ENCODE measurements at places on chromosomes 16 and 17.

DNA sequence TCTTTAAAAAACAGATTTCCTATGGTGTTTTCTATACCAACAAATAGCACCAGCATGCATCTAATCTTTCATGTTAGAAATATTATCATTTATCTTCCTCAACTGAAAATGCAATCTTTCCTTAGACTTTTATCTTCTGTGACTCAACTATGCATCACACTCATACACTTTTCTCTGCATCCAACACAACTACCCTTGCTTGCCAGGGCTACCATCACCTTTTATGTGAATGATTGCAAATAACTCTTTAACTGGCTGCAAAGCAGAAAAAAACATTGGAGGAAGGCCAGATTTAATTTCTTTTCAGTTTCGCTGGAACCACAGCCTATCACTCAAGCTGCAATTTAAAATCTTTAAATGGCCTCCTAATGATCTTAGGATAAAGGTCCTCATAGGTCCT is 212.9 kb downstream of the CDH8 start:
- DNase-seq: peak; percentile 25

GRCh38 chr16:66469291-66469946 is 42.3 kb downstream of the BEAN1 start:
- no peak for DNase-seq

DNA sequence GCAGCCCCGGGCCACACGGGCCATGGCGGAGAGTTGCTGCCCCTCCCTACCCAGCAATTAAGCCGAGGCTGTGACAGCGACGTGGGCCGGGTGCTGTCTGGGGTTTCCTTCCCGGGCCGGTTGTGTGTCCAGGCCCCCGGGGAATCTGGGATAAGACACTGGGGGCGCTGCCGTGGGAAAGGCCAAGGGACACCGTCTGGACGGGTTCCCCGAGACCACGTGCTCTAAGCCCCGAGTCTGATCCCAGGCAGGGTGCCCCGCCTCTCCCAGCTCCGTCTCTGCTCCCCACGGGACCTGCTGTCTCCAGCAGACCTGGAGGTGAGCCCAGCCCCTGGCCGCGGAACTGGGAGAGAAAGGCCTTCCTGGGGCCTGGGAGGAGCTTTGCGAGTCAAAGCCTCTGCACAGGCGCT is 92.2 kb downstream of the IRX3 start:
- peak; percentile 23 for DNase-seq

GRCh38 chr17:44307387-44308186 is 814 bp upstream of the RUNDC3A start:
- DNase-seq: peak; percentile 56

- no peak for DNase-seq
These were observed 65.0 kb upstream of the AXIN2 start for GRCh38 chr17:65626451-65626850.

DNA sequence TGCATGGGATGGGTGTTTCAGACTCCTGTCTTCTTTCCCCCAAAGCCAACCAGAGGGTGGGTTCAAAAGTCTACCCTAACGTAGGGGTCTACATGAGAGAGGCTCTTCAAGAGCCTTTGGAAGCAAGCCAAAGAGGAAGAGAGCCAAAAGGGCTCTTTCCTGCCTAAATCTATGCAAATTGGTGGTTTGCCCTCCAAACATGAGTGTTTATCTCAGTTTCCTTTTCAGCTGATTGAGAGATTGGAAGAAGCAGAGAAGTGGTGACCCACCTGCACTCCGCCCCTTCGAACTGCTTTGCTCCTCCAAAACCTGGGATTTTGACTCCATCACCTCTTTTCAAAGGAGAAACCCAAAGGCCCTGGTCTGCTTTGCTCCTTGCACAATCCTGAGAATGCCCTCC is 65.4 kb upstream of the MAF start:
- DNase-seq: no peak

GRCh38 chr17:61496174-61496956 is 44.1 kb downstream of the TBX4 start:
- no peak for DNase-seq

- DNase-seq: no peak
These were observed 818 bp upstream of the CBX8 start for GRCh38 chr17:79797492-79798298.

DNA sequence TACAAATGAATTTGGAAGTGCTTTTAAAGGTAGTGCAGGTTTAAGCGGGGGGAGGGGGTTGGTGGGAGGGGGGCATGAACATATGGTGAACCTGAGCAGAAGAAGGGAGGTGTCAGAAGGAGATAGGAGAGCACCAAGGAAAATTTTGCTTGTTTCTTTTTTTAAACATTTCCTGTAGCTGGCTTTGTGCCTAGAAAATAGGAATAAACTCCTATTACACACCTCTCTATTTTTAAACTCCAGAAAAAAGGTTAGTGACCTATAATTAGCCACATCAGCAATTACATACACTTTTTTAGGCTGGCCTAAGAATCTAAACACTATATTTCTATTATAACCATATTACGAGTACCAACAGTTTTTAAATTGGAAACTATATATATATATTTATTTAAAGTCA is 159.1 kb downstream of the SKAP1 start:
- DNase-seq: no peak

DNA sequence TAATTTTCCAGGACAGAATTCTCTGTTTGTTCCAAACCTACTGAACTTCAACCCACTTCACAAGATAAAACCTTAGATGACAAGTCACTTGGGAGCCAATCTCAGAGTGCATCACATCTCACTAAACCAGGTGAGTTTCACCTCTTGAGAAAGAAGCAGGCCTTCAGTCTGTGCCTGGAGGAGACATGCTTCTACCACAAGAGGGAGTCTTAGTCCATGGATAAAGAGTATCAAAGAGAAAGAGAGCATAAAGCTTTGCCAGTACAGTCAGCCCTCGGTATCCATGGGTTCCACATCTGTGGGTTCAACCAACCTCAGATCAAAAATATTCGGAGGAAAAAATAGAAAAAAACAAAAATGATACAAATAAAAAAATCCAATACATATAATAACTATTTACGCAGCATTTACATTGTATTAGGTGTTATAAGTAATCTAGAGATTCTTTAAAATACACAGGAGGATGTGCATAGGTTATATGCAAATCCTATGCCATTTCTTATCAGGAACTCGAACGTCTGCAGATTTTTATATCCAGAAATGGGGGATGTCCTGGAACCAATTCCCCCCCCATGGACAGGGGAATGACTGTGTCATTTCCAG is 37.7 kb downstream of the DUSP14 start:
- peak; percentile 69 for DNase-seq

GRCh38 chr17:68377771-68378267 is 79.5 kb downstream of the WIPI1 start:
- DNase-seq: no peak

GRCh38 chr17:64323774-64324173 is 60.7 kb upstream of the TEX2 start:
- no peak for DNase-seq

DNA sequence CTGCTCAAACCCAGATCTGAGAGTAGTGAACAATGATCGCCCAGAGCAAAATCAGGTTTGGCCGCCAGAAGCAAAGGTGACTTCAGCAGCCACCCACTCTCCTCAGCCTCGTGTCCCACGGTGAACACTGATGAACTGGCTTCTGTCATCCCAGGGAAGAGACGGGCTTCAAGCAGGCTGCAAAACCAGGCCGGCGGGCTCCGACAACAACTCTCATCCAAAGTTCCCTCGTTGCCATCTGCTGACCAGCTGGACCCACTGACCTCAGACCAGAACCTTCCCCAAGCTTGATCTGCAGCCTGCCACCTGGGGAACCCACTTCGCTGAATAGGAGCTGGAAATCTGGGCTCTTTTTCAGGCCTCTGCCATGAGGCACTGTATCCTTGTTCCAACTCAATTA is 69.6 kb upstream of the MRTFB start:
- no peak for DNase-seq

- DNase-seq: no peak
These were observed 26.3 kb downstream of the TANGO6 start for GRCh38 chr16:68869492-68870088.

DNA sequence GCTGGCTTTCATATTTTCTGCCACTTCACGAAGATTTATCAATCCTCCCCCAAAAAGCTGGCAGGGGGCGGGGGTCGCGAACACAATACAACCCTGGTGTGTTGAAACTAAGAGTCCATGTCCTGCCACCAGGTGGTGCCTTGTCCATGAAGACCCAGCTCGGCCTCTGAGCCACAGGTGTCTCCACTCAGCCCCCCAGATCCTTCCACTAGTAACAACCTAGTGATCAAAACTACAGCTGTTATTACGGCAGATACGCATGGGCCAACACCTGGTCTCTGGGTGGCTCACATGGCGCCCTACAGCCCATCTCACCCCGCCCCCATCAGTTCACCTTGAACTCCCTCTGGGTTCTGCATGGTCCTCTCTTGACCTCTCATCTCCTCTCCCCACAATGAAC is 27.7 kb downstream of the USP7 start:
- no peak for DNase-seq

DNA sequence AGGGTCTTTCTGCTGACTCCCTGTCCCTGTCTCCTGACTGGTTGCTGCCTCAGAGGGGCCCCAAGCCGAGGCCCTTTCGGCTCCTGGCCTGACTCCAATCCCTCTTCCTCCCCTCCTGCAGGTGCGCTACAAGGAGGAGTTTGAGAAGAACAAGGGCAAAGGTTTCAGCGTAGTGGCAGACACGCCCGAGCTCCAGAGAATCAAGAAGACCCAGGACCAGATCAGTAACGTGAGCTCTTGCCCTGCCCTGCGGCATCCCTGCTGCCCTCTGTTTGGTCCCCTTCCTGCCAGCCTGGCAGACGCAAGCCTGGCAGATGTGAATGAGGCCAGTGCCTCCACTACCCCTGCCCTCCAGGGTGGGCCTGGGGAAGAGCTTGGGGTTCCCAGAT is 27.1 kb upstream of the LASP1NB start:
- no peak for DNase-seq

DNA sequence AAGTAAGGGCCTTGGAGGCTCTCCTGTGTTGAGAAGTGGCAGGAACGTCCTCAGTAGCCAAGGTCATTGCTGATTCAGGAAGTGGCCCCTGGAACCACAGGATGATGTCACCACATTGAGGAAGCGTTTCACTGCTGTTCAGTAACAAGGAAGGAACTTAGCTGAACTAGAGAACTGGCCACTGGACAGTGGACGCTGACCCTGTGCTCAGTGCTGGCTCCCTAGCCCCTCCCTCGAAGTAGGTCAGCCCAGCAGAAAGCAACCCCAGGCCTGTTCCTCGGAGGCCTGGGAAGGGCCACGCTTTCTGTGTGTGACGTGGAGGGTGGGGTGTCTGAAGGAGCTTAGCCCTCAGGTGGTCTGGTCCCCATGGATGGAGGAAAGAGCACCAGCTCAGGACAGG is 58.3 kb downstream of the B9D1 start:
- DNase-seq: peak; percentile 60

DNA sequence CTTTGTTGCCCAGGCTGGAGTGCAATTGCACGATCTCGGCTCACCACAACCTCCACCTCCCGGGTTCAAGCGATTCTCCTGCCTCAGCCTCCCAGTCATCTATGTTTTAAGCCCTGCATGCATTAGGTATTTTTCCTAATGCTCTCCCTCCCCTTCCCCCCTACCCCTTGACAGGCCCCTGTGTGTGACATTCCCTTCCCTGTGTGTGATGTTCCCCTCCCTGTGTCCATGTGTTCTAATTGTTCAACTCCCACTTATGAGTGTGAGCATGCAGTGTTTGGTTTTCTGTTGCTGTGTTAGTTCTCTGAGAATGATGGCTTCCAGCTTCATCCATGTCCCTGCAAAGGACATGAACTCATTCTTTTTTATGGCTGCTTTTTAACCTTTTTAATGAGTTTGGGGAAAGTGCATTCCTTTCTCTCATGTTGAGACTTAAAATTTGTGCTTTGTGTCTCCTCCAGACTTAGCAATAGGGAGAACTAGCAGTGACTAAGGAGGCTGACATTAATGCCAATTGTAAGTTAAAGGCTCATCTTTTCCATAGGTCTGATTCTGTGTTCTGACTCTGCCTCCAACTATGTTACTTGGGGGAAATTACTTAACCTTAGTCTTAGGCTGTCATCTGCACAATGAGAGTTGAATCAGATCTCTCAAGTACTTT is 17.7 kb upstream of the PHAF1 start:
- DNase-seq: peak; percentile 31

DNA sequence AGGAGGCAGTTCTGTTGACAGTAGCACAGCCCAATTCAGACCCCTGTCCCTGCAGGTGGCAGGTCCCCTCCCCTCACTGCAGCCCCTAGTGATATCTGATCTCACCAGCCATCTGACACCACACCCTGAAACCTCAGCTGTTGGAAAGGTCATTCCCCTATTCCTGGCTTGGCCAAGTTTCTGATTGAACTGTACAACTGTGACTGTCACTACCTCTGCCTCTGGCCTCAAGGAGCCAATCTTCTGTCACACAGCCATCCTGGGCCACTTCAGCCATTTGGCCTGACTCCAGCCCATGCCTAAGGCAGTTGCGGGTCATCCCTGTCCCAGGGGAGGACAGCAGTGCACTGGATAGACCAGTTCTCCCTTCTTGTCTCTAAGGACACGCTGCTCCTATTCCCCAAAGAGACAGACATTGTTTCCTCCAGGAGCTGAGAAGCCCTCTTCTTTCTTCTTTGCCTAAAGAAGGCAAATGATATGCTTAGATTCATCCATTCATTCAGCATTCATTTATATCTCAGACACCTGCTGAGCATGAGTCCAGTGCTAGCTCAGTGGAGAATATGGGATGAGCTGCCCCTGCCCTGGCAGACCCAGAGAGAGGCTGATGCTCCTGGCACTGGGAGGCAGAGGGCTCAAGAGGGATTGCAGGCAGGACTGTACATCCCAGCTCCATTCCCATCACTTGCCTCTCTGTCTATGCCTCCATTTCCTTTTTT is 4.6 kb upstream of the ALDOA start:
- DNase-seq: no peak

GRCh38 chr16:67190448-67191399 is 788 bp upstream of the EXOC3L1 start:
- no peak for DNase-seq

DNA sequence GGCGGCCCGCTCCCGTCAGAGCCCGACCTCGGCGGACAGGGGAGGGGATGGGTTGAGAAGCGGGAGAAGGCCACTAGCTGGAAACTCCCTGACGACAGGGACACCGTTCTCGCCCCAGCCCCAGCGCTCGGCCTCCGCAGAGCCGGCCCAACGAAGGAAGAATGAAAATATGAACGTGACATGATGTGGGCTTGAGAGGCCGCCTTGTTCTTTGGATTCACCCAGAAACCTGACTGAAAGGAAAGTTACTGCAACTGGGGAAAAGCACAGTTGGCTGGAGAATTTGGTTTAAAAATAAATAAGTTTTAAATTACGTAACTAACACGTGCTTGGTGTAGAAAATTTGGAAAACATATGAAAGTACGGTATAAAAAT is 21.1 kb downstream of the NPTX1 start:
- DNase-seq: no peak
